ENCODE measurements at places on chromosomes 5 and 9.

DNA sequence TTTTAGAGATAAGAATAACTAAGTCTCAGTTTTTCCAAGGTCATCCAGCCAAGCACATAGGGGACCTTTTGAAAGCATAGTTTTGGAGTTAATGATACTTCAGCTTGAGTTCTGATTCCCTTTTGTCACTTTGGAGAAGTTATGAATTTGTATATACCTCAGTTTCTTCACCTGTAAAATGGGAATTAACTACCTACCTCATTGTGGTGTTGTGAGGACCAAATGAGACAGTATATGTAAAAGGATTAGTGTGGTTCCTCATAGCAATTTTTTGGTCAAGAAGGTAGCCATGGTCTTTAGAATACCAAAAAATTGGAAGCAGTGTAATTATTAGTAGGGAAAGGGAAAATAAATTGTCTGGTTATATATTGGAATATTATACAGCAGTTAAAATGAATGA, 97.6 kb upstream of the DHFR start:
- DNase-seq: no peak

GRCh38 chr5:142388696-142389095, 63.9 kb upstream of the SPRY4 start:
- no peak for DNase-seq

DNA sequence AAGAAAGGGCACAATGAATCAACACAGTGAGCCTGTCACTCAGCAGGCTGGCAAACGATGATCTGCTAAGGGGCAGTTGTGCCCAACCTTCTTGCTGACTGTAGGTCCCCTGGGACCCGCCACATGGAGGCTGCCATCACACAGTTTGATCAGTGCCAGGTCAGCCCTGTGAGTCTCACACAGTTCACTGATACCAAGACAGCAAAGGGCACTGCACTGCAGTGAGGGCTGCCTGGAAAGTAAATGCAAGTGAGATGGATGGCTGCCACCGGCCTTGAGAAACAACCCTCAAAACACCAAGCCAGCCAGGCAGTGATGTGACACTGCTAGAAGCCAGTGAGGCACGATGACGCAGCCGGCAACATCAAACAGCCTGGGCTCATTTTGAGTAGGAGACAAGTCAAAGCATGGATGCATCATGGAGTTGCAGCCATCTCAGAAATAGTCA, 30.3 kb downstream of the FOXD1 start:
- DNase-seq: no peak

DNA sequence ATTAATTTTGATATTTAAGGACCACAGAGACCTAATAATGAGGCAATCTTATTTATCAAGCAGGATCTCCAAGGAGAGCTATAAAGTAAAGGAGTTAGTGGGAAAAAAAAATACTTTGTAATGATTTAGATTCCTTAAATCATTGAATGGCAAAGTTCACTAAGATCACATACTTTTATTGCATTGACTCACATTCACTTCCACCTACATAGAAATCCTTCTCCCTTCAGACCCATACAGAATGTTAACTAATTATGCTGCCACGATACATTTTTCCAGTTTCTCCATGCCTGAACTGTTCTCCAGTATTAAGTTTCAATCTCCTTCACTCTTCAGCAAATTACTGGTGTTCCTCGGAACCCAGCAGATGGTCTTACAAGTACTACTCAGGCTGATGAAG, 388.7 kb downstream of the EFNA5 start:
- DNase-seq: no peak

- no peak for DNase-seq
Observed at GRCh38 chr5:31939151-31939550, 235.0 kb downstream of the GOLPH3 start.

- DNase-seq: no peak
Observed at GRCh38 chr5:2066373-2066772, 183.6 kb upstream of the IRX4 start.

GRCh38 chr9:75891771-75892215, 1.3 kb downstream of the PCSK5 start:
- DNase-seq: no peak

DNA sequence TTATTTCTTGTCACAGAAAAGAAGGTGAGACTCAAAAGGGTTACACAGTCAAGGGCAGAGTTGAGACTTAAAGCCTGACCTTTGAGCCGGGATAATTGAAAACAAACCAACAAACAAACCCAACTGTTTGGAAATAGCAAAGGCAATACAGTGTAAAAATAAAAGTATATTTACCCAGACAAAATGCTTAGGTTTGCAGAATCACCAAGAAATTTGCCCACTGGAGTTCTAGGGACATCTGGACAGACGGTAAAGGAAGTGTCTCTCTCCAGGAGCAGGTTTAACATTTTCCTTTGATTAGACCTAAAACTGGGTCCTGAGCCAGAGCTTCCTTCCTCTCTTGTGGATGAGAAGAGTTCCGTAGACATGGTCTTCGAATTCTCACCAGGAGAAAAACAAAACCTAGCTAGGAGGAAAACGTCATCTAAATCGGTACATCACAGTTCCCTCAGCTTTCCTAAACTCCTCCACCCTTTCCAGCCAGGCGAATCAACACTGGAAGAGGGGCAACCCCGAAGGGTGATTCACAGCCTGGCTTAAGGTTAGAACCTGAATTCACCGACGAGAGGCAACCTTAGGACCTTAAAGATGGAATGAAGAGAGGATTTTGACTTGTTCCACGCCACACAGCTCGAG, 673 bp downstream of the CDC25C start:
- no peak for DNase-seq

- peak; percentile 16 for DNase-seq
Observed at GRCh38 chr5:139638090-139638735, 9.9 kb upstream of the CXXC5 start.

- no peak for DNase-seq
Observed at GRCh38 chr9:15707000-15707399, 154.2 kb downstream of the CCDC171 start.

DNA sequence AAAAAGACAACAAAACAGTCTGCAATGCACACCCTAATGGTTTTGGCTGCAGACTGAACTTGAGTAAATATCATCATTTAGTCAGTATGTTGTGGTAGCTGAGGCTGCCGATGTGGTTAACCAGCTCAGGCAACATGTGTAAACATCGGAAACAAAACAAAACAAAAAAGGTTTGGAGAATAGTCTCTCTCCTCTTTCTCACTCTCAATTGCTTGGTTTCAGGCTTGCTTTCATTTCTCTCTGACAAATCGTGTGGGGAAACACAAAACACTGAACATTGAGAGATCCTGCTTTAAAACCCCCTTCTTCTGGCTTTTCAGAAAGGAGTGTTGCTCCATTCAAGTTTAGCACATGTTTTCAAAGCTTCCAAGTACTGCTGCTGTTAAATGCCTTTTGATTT, 453.3 kb downstream of the BNC2 start:
- DNase-seq: no peak

DNA sequence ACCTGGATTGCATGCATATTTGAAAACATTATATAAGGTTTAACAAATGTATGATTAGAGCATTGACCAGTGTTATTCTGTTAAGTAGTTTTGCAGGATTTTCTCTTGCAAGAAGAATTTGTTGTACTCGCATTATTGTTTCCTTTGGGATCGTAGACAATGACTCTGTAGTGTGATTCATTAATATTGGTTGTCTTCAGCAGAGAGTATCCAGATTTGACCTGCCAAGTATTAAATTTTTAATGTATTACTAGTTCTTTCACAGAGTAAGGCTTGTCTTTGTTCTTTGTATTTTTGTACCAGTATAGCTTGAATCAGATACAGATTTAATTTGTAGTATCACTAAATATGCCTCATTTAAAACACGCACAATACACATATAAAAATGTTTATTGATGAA, 155.0 kb downstream of the PBX3 start:
- DNase-seq: no peak

DNA sequence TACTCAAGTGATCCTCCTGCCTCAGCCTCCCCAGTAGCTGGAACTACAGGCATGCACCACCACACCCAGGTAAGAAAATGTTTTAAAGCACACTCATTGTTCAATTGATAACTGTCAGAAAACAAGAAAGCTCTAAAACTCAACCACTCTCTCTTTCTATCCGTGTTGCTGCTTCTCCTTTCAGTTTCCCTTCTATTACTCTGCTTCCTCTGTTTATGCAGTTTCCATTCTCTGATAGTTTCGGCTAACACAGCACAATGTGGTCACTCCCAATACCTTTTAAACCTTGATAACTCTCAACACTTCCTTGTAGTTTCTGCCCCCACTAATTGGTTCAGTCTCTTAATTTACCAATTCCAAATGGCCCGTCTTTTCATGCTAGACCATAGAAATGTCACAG, 59.2 kb upstream of the NR4A3 start:
- no peak for DNase-seq

DNA sequence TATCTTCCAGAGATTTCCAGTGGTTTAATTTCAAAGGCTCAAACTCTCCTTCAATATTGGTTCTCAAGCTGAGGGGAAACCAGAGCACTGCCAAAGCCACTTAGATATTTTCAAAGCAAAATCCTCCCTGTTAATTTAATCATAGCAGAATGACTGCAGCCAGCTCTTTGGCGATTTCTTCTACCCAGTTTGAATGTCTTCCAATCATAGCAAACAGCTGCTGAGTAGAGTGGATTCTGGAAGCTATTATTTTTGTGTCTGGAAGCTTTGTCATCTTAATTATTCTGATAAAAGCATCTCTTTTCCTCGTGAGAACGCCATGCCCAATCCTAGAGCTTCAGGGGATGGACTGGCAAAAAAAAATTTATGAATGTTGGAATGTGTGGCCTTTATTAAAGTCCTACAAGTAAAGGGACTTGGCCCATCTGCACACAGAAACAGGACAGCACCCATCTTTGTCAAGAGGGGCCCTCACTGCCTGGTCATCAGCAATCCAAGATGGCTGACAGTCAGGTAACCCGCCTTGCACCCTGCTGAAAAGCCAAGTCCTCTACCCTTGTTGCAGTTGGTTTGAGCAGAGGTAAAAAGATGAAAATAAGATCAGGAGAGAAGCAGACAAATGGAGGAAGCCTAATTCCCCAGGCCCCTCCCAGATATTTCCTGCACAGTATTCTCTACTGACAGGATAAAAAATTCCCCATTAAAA, 125.1 kb downstream of the SUSD1 start:
- no peak for DNase-seq

DNA sequence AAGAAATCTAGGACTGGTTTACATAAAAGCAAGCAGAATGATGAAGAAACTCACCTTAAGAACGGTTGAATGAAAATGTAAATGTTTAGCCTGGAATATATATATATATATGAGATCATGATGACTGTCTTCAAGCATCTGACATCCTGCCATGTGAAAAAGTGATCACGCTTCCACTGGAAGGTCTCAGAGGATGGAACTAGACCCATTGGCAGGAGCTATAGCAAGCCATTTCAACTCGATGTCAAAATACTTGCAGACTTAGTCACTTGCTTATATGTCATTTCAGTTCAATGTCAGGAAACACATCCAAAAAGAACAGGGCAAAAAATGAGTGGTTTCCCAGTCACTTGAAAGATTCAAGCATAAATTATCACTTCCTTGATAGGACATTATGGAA, 22.2 kb upstream of the TMEM161B start:
- DNase-seq: no peak

GRCh38 chr9:93589688-93590087, 13.3 kb downstream of the PHF2 start:
- DNase-seq: no peak

- peak; percentile 28 for DNase-seq
Observed at GRCh38 chr9:133604214-133604613, 5.0 kb downstream of the FAM163B start.

DNA sequence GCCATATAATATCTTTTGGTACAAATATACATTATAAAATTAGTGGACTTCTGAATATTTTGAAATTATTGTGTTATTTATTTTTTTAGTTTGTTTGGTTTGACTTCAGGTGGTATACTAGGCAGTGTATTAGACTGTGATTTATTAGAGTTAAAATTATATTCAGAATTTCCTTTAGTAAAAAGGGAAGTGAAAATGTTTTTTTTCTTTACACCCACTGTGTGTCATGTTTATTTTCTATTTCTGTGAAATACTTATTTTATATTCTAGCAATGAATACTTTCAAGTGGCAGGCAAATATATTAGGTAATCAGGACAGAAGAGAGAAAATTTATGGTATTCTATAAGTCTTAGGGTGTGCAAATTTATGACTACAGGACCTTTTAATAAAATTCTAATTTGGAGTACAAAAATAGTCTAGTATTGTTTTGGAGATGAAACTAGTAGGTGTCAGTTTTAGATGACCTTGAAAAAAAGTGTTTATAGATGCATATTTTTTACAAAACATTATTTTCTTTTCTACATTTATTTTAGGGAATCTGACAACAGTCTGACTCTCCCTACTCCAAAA, 8.8 kb downstream of the CSNK1G3 start:
- no peak for DNase-seq

DNA sequence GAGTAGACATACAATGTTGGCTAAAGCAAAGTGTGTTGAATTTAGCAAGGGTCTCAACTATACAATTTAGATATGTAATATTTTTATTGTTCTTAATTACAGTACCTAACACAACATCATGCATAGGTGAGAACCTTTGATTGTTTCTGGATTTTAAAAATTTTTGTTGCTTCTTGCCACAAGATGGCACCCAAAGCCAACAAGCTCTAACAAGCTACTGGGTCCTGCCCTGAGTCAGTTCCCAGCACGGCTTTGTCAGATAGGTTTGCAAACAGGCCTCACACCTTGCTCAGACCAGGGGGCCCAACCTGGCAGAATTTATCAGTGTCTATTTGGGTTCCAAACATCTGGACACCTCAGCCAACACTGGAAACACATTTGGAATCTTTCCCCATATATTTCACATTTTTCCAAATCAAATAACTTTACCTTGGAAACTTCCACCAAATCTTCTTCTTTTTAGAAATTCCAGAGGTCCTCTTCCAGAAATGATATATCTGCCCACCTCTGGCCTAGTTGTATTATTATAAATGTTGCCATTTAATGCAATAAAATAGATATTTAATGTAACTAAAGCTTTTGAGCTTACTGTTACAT, 49.5 kb upstream of the EGFLAM start:
- DNase-seq: peak; percentile 11

GRCh38 chr9:92534204-92534603, 1.6 kb downstream of the ECM2 start:
- DNase-seq: no peak

DNA sequence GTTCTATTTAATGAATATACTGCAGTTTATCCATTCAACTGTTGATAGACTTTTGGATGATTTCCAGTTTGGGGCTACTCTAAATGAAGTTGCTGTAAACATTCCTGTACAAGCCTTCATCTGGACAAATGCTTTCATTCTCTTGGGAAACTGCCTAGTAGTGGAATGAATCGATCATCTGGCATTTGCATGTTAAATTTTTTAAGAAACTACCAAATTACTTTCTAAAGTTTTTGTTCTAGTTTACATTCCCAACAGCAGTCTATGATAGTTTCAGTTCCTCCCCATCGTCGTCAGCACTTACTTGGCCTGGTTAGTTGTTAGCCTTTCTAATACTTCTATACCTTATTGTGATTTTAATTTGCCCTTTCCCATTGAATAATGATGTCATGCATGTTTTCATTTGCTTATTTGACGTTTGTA, 306.3 kb downstream of the FER start:
- DNase-seq: no peak

- DNase-seq: no peak
Observed at GRCh38 chr5:92380069-92380770, 997.1 kb upstream of the ARRDC3 start.

Measured in stimulated activated naive CD8-positive, alpha-beta T cell treated with anti-CD3 and anti-CD28 coated beads, Interleukin-15, amount 100 ng/mL, for 72 hours (primary cell).